ENCODE measurements at places on chromosomes 7 and 10. TPM values are rescaled to one million over a fixed set of nuclear protein-coding genes. Genes with fewer than 3 reads are reported as not detected.

PARD3 gene
- total RNA-seq, result 54.7 TPM

MMP21 gene
- total RNA-seq, result 0.34 TPM

MSMB gene
- not detected for total RNA-seq

- peak; percentile 50 for DNase-seq
These were observed 779 bp downstream of the C1QL3 start for GRCh38 chr10:16520900-16521299.

DNA sequence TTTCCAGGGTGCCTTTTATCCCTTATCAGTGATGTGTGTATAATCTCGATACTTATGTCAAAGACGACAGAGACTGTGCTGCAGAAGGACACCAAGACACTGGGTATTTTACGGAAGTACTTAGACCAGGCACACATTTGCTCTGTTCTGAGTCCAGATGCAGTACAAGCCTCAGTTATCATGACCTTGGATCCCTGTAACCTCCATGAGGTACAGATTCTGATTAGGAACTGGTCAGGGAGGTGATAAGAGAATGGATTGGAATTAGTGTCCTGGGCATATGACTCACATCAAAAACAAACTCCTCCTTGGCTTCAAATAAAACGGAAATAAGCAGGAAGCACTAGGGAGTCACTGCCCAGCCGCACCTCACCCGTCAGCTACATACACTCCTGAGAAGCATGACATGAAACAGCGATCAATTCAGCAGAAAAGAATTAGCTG, 146.5 kb downstream of the SFMBT2 start:
- DNase-seq, result peak; percentile 67
